Left lobe of liver (tissue), 2 donors: ENCODE measurements at places on chromosomes 5 and 9. TPM values are rescaled to one million over a fixed set of nuclear protein-coding genes. Genes with fewer than 3 reads are reported as not detected.

DNA sequence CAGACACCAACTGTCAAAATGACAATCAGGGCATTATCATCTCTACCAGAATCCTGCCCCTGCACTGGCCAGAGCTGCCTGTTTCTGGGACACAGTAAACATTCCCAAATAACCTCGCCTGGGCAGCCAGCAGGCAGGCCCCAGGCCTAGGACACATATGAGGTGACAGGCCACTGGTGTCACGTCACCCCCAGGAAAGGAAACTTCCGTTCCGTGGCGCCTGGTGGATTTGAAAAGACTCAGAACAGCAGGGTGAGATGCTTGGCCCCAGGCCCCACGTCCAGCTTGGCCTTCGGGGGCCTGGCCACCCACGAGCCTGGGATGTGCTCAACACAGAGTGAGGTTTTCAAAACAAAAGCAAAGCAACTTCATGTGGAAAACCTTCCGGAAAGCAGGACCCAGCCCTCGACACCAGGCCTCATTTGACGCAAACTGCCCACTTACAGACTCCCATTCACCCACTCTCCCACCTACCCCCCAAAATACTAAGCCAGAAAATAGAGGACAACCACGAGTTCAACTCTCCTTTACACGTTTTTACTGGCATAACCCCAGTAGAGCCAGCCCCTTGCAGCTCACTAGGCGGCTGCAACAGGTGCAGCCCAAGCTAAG is 1.2 kb downstream of the SEMA4D start:
- DNase-seq = no peak

- no peak for DNase-seq
Observed at GRCh38 chr9:92295827-92296258, 2.3 kb upstream of the IARS1 start.

DNA sequence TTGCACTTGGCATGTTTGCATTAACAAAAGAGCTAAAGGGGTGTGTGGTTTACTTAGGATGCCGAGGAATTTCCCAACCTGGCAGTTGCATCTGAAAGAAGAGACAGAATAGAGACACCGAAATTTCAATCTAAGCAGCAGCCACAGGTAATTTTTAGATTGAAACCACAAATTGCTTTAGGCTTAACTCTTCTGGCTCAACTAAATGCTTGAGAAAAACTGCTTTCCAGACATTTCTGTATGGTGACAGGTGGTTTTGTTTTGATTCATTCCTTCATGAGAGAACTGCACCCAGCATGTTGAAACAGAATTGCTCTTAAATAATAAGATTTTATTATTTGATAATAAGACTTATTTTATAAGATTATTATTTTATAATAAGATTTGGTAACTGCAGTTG is 21.5 kb downstream of the SECISBP2 start:
- DNase-seq = no peak

GRCh38 chr5:77877516-77878355 is 101.6 kb upstream of the TBCA start:
- no peak for DNase-seq

DNA sequence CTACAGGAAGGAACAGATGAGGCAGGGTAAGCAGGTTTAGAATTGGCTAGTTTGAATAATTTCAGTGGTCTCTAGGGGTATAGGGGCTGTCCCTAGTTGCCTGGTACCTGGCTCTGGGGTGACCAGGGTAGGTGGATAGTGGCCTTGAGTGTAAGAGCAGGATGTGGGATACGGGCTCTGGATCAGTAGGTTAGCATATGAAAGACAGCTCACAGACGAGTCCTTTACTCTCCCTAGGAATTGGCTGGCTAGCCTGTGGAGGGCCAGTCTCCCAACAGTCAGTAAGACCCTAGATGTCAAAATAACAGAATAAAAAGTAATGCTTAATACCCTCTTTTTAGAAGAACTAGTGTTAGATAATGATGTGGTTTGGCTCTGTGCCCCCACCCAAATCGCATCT is 16.6 kb upstream of the C9orf152 start:
- no peak for DNase-seq

- DNase-seq = no peak
Observed at GRCh38 chr5:60888359-60889061, 44.4 kb upstream of the ELOVL7 start.

GRCh38 chr9:116154976-116155697 is 1.5 kb downstream of the PAPPA start:
- DNase-seq = no peak

DNA sequence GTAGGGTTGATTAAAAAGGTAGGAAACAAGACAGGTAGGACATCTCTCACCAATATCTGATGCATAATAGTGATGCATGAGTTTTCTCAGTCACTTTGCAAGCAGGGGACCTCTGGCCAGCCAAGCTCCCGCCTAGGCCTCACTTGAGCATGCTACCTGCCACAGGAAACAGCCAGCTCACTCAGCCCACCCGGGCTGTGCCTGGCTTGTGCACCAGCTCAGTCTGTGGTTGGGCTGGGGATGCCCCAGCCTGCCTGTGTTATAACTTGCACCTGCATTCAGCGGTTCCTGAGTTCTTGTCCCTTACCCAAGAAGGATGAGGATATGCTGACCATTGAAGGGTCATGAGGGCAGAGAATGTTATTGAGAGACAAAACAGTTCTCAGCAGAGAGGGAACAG is 172.8 kb upstream of the PLCXD3 start:
- DNase-seq = no peak

DNA sequence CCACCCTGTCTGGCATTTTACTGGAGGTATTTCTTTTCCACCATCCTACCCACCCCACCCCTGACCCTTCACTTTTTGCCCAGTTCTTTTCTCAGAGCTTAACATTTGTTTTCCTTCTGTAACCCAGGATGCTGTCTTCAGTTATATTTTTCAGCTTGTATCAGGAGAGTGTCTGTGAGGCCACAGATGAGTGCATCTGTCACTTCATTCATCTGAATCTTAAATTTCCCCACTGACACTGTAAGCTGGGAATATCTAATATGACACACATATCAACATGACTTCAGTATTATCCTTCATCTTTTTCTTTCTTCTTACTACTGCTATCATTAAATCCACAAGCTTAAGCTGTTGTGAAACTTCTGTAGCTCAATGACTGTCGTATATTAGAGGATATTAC is 4.9 kb downstream of the MARCHF3 start:
- no peak for DNase-seq

The ANKRD55 gene
- 0.75 TPM for total RNA-seq

The HACD4 gene
- total RNA-seq = 0.13 TPM
